ENCODE measurements at places on chromosomes 3 and 15.
A peak's percentile ranks its signal among the peaks of the same experiment; 100 is the strongest.

DNA sequence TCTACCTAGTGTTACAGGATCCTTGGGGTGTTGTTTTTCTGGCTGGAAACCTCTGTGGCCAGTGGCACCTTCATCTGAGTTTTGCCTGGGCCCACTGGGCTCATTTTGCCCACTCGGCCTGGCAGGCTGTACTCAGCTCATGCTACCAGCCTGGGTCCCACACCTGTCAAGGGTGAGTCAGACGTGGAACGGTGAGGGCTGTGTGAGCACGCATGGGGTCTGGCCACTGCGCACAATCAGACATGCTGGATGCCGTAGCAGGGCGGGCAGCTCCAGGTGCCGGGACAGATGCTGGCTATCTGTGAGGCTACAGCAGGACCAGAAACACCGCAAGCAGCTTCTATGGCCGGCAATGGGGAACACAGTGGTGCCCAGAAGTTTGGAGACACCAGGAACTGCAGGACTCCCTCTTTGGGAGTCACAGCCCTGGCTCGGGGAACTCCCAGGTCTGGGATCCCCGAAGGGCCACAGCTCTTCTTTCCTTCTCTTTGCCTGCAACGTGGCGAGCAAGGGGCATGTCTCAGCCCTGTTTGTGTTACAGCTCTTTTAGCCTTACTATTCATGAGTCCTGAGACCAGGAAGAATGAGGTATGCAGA is 35.9 kb upstream of the DNAJC13 start:
- DNase-seq = no peak

DNA sequence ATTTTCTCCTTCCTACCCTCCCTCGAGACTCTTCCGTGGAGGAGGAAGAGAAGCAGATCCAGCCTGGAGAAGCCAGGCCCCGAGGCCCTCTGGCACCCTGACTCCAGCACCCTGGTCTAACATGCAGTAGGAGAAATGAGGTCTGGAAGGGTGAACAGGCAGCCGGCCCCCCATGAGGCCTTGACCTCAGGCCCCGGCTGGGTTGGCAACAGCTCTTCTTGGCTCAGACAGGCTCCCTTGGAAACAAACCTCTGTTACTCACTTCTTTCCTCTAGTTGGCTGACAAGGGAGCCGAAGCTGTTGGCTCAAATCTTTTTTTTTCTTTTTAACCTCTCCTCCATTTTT is 73.4 kb downstream of the CPN2 start:
- DNase-seq = no peak

DNA sequence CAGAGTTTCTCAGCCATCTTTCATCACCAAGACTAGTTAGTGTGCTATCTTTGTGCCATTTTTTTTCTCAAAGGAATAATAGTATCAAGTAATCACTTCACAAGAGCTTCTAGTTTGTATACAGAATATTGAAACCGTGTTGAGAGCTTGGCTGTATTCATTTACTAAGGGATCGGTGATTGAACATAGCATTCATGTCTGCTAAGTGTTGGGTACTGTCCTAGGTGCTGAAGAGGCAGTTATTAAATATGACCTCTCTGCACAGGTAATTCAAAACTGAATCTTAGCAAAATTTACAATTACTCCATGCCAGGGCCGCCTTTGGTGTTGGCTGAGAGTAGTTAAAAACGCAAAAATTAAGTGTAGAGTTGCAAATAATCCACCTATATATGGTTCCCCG is 355.3 kb upstream of the RORA start:
- DNase-seq = peak; percentile 0

DNA sequence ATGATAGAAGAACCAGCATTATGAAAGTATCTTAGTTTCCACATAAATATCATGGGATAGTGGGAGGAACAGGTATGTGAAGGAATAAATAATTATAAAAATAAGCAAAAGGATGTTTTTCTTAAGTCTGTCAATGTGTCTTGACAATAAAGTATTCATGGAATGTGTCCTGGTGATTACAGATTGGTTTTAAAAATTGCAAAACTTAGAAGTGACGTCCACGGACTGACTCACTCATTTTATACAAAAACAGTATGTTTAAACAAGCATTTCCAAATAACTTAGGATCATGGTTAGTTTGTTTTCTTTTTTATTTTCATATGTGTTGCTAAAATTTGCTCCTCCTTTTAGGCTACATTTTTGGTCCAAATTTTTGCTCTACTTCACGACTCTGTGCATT is 687.0 kb upstream of the NECTIN3 start:
- DNase-seq = peak; percentile 9

DNA sequence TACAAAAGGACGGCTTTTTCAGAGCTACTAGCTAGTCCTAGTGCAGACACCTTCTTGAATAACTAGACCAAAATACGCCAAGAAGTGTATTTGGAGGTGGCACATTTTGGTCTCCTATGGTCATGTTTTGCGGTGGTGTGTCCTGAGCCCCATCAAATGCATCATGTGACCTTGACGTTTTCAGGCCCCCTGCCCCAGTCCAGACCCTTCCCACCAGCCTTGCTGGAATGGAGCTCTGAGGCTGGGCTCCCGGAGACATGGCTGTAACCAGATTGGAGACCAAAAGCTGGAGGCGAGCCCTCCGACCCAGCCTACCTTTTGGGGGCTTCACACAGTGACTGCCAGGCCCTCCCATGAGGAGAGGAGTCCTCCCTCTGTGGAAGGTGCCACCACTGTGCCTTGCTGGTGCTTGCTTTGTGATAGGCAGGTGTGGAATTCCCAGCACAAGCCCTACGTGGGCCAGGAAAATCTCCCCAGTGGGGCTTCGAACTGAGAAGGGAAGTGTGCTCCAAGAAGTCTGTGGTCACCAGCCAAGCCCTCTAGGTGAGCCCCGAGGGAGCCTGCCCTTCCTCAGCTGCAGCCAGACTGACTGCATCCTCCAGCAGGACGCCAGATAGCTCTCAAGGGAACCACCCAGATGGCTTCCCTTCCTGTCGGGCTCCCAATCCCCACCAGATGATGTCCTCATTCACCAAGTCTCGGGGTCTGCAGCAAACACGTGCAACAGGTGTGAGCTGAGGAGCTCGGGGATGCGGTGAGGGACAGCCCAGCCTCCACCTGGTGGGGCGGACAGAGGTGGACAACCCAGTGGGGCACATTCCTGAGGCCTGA is 126.2 kb downstream of the ASB7 start:
- no peak for DNase-seq

GRCh38 chr3:23444386-23444785 is 241.3 kb downstream of the UBE2E2 start:
- DNase-seq = no peak

GRCh38 chr3:177201700-177202397 is 4.6 kb upstream of the TBL1XR1 start:
- no peak for DNase-seq

GRCh38 chr3:64144241-64144900 is 80.9 kb downstream of the PRICKLE2 start:
- DNase-seq = no peak

GRCh38 chr3:29178809-29179793 is 101.8 kb upstream of the RBMS3 start:
- no peak for DNase-seq

- DNase-seq = no peak
These were observed 8.4 kb downstream of the TTC21A start for GRCh38 chr3:39115870-39116269.

DNA sequence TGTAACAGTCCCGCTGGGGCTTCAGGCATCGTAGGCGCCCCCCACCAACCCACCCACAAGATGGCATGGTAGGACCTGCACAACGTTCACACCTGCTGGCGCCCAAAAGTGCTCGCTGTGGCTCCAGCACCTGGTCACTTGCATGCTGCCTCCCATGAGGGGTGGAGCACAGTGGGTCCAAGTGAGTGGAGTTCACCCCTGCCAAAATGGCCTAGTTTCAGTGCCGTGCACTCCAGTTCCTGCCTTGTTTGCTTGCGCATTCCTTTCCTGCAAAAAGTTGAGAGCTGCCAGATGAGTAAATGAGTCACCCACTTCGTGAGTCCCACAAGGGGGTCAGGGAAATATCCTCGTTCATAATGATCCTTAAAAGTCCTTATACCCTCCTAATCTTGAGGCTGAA is 788.7 kb upstream of the DPPA4 start:
- DNase-seq = no peak

- DNase-seq = no peak
These were observed 566 bp downstream of the HMCES start for GRCh38 chr3:129278966-129279906.

DNA sequence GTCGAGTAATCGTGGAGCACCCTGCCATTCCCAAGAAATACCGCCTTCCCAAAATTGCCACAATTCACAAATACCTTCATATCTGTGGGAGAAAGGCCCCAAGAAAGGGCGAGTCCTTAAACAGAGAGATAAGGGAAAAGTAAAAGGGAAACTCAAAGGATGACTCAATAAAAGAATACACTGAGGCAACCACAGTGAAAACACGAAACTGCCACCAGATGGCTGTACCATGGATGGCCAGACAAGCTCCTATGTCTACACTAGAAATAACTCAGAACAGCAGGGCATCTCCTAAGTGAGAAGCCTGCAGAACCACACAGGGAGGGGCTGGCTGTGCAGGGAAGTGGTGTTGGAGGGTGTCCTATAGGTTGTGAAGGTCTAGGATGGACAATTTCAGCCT is 25.0 kb downstream of the SRGAP3 start:
- no peak for DNase-seq

- no peak for DNase-seq
These were observed 217.4 kb upstream of the CD96 start for GRCh38 chr3:111324645-111325044.

- no peak for DNase-seq
These were observed 941 bp downstream of the CBLB start for GRCh38 chr3:105867712-105868430.

- DNase-seq = no peak
These were observed 14.1 kb upstream of the PGPEP1L start for GRCh38 chr15:99021694-99022093.

GRCh38 chr3:119403201-119403600 is 60.2 kb downstream of the TMEM39A start:
- no peak for DNase-seq

GRCh38 chr3:87317779-87318178 is 41.4 kb upstream of the POU1F1 start:
- DNase-seq = no peak

DNA sequence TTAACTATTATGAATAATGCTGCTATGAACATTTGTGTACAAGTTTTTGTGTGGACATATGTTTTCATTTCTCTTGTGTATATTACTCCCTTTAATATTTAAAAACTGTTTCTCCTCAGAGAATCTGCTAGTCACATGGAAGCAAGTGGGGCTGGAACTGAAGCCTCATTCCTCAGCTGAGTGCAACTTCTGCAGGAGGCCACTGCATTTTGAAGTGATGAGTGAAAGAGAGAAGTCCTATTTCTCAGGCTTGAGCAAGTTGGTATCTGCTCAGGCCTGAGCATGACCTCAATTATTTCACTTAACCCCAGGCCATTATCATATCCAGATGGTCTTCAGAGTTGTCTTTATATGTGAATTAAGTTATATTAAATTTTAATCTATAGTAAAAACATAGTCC is 11.5 kb downstream of the TLR9 start:
- no peak for DNase-seq

GRCh38 chr3:105013657-105014056 is 353.1 kb upstream of the ALCAM start:
- no peak for DNase-seq

GRCh38 chr3:136343446-136343845 is 93.3 kb downstream of the PCCB start:
- no peak for DNase-seq

DNA sequence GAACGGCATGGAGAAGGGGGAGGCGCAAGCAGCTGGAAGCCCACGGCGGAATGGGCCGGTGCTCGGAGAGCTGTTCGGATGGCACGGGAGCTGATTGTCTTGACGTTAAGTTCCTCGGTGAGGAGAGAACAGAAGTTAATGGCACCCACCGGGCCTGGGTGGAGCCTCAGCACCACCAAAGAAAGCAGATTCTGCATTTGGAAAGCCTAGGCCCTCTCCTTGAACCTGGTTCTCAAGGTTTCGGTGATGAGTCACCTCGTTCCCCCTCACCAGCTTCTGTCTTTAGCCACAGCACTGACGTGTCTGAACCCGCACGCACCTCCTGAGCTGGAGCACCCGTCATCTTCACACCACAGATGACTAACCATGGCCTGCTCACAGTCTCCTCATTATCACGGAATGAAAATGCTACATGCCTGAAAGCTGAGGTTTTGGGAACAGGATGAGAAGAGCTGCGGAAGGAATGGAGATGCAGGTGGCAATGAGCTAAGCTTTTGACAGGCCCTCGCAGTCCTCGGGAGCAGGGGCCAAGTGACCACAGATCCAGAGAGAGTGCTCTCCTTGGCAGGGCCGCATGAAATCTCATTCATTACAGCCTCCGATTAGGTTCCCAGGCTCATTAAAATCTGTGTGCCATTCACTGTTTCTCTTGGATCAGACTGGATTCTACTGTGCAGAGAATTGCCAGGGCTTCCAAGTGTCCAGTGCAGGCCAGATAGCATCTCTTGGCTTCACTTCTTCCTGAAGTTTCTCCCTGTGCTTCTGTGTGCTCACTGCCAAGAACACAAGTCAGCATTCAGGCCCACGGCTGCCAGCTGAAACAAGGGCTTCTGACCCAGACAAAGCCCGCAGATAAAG is 96.3 kb upstream of the DLG1 start:
- DNase-seq = peak; percentile 97

GRCh38 chr15:45702041-45702440 is 67.2 kb downstream of the SQOR start:
- no peak for DNase-seq

DNA sequence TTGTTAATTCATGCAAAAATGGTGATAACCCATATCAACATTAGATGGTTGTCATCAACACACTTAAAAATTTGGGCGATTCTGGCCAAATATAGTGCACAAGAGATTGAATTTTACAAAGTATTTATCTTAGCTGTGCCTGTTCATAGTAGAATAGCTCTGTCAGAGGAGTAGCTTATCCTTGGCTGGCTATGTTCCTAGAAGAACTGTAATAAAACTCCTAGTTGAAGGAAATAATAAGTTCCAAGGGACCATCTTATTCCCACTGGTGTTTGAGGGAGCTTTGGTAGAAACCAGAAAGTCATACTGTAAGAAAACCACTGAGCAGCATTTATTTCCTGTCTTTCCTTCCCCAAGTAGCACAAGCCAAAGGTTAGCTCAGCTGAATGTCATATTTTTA is 201.8 kb downstream of the GRM7 start:
- DNase-seq = no peak

DNA sequence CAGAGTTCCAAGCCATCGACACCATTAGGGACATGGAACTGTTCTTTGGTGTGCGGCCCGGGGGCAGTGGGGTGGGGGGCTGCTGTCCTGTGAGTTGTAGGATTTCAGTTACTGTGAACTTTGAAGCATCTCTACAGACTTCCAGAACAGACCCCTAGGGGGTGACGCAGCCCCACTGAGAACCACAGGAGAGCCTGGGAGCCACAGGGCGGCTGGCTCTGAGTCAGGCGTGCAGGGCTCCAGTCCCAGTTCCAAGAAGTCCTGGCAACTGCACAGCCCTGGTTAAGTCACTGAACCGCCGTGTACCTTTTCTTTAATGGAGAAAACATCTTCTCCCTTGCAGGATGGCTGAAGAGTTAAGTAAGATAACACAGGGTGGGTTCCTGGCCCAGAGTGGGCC is 23.5 kb upstream of the LRTM1 start:
- peak; percentile 77 for DNase-seq

GRCh38 chr3:64674591-64675076 is 13.2 kb downstream of the ADAMTS9 start:
- peak; percentile 71 for DNase-seq

- no peak for DNase-seq
These were observed 60.7 kb downstream of the ZDHHC19 start for GRCh38 chr3:196150481-196150880.

GRCh38 chr3:183394150-183394549 is 34.3 kb downstream of the MCF2L2 start:
- DNase-seq = no peak

GRCh38 chr3:121918779-121919483 is 24.7 kb downstream of the SLC15A2 start:
- no peak for DNase-seq
